ENCODE measurements at places on chromosomes 4 and X. TPM values are rescaled to one million over a fixed set of nuclear protein-coding genes. Genes with fewer than 3 reads are reported as not detected.

Gene GPRASP3
- total RNA-seq = 5.6 TPM

Gene ZNF141
- 16.5 TPM for total RNA-seq

Gene CT45A10
- total RNA-seq = not detected

Gene L1CAM
- 0.86 TPM for total RNA-seq

Gene PLXNB3
- 3.9 TPM for total RNA-seq

Gene ADGRL3
- total RNA-seq = 2.7 TPM

Gene RAB33A
- 0.58 TPM for total RNA-seq

DNA sequence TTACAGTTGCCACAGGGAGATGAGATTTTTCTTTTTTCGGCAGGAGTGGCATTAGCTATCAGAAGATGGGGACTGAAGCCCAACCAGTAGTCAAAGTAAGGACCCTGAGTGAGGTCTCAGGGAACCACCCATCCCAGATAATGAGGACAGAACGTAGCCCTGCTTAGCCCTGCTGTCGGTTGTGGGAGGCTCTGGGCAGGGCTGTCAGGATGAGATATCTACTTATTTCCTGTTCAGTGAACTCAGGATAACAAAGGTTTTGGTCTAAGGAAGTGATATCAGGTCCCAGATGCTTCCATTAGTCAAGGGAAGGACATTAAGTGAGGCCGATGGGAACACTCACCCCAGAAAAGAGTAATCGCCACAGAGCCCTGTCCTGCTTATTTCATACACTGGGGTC is 2.3 kb downstream of the MAGEB16 start:
- H3K27ac ChIP-seq = no peak overlapping the region
- no peak for DNase-seq
- H3K4me1 ChIP-seq = no peaks in the 10 kb centered on the region
- H3K36me3 ChIP-seq = no peaks in the 10 kb centered on the region
- H3K4me3 ChIP-seq = no peak overlapping the region

- H3K4me1 ChIP-seq = no peaks in the 10 kb centered on the region
- DNase-seq = no peak
- no peaks in the 10 kb centered on the region for H3K27me3 ChIP-seq
- H3K36me3 ChIP-seq = no peaks in the 10 kb centered on the region
- H3K27ac ChIP-seq = no peak overlapping the region
- H3K4me3 ChIP-seq = no peak overlapping the region
Measured at GRCh38 chr4:124133753-124134152, 578.8 kb downstream of the ANKRD50 start.

All from left lung (tissue), 14 donors.